H4 (cell line): ENCODE measurements at places on chromosomes 16 and 17. TPM values are rescaled to one million over a fixed set of nuclear protein-coding genes. Genes with fewer than 3 reads are reported as not detected.

DNA sequence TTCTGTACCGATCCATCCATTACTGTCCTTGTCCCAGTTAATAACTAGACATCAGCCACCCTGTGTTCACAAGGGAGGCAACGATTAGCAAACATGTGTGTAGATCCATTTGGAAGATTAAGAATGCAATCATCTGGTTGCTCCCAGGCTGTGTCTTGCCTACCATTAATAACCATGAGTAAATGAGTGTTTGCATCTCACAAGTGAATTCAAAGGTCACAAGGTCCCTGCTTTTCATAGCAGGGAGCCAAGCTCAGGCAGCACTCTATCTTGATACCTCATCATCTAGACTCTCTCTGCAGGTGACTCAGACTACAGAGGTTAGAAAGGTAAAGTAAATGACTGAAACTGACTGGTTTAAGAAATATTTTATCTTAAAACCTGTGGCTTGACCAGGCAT is 25.3 kb downstream of the VWA3A start:
- no peak for DNase-seq

DNA sequence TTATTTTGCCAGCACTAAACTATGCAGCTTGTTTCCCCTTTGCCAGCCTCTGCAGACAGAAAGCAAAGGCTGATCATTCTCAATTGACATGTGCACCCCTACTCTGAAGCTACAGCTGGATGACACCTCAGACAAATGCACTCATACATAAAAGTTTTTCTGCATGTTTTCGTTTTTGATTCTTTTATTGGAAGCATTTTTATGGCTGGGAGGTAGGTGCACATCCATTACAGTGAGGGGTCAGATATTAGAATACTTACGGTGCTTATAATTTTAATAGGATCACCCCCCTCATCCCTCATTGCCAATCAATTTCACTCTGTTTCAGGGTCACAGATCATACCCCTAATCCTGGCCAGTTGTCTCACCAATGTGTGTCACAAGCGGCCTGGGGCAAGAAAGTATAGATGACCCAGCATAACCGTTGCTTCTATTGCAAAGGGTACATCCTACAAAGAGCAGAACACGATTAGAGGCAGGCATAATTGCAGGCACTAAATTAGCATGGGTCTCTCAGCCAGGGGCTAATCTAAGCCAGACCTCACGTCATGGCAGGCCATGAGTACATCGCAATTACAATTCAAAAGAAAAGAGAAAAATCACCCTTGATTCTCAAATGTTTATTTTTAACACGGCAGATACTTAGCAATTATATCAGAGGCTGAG is 89.5 kb upstream of the SOX9 start:
- DNase-seq: no peak

The ERCC4 gene
- total RNA-seq: 4.3 and 5.8 TPM in 2 replicates

DNA sequence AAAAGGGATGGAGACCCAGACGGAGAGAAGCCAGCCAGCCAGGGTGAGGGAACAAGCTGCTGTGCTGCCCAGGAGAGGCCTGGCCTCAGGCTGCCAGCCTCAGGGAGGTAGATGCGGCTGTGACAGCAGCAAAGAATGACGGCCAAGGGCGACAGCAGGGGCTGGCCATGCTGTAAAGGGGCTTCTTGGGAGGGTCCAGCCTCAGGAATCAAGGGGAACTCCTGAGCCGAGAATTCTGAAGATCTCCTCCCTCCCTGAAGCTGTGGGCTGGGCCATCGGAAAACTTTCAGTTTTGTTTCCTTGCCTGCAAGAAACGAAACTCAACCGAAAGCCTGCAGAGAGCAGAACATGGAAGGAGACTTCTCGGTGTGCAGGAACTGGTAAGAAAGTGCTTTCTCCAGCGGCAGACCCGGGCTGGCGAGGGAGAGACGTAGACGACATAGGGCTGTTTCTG is at the start of gene XAF1:
Gene XAF1, plus strand, starts transcription at position 316 of the 454 bp plus-strand sequence. Its CDS starts 33 bp downstream, at position 349.
- peak; percentile 56 for DNase-seq

DNA sequence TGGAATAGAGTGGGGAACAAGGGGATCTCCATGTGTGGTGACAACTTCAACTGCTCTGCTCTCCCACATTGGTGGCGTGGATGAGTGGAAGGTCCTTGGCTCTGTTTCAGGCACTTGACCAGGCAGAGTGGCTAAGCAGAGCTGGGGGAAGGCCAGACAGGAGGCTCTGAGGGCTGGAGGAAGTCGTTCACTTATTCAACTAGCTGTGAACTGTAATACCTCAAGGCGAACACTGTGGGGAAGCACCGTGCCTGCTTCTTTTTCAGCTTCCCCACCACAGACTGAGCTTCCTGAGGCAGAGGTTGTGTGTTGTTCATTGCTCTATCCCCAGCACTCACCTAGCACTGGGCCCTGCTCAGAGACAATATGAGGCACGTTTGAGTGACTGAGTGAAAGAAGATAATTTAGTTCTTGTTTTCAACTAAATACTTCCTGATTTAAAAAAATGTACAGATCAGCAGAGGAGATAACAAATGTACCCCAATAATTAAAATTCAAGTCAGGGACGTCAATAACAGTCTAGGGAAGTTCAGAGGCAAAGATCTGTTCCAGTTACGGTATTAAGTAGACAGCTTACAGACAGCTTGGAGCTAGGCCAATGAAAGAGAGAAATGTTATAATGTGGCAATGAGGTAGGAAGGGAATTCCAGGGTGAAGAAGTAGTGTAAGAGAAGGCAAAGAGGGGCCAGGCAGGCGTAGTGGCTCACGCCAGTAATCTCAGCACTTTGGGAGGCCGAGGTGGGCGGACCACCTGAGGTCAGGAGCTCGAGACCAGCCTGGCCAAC is 34.7 kb downstream of the MYO18A start:
- DNase-seq: peak; percentile 74

- no peak for DNase-seq
These were observed 46.8 kb downstream of the MRPS23 start for GRCh38 chr17:57803021-57803420.
